Right atrium auricular region (tissue), 2 donors: ENCODE measurements at places on chromosomes 4 and X.

DNA sequence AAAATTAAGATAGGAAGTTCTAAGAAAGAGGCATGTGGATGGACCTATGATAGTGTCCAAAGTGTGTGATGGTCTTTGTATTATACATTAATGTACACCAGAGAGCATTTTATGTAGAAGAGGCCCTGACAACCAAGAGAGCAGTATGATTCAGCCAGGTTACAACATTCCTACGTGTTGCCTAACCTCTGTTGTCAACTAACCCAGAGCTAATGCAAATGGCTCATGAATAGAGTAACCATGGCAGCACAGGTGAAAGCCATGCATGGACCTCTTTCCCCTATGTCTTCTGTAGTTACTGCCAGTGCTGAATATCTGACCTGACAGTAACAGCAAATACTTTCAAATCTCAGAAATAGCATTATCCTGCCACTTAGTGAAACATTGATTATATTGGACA, 255.6 kb downstream of the NDST4 start:
- H3K4me1 ChIP-seq = no peaks in the 10 kb centered on the region
- no peaks in the 10 kb centered on the region for H3K36me3 ChIP-seq
- DNase-seq = no peak
- H3K27ac ChIP-seq = no peak overlapping the region
- H3K27me3 ChIP-seq = no peaks in the 10 kb centered on the region
- no peak overlapping the region for H3K4me3 ChIP-seq

- H3K27me3 ChIP-seq = no peaks in the 10 kb centered on the region
- H3K4me1 ChIP-seq = peaks cover 23% of the 10 kb centered on the region
- H3K27ac ChIP-seq = no peak overlapping the region
- no peaks in the 10 kb centered on the region for H3K36me3 ChIP-seq
- no peak overlapping the region for H3K4me3 ChIP-seq
Measured at GRCh38 chr4:140251571-140251970, 97.6 kb upstream of the MAML3 start.

DNA sequence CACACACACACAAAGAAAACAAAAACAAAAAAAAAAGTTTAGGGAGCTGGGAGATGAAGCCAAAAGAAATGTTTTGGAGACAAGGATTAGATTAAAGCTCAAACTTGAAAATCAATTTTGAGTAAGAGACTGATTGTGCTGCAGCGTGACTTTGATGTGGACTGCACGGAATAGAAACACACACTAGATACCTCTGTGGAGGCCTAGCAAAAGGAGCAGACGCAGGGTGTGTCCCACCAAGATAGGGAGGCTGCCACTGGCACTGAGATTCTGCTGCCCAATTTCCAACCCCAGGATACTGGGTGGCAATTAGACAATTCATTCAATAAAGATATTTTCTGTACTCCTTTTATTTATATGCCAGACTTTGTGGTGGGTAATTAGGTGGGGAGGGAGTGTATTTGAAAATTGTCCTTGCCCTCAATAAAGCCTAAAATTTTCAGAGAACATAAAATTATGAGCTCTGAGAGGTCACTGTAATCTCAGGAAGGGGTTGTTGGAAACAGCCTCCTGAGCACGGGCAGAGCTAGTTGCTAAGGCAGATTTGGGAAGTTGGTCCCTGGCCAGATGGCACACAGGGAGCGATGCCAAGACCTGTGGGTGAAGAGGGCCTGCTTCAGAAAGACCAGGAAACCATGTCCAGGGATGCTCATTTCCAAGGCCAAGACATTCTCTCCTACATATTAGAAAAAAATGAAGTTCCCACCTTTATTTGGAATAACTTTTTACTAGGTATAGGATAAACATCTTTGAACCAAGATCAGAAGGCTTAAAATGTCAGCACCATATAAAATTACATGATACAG, 1.9 kb upstream of the PPP3CA start:
- H3K27me3 ChIP-seq = no peaks in the 10 kb centered on the region
- DNase-seq = no peak
- H3K27ac ChIP-seq = no peak overlapping the region
- H3K36me3 ChIP-seq = no peaks in the 10 kb centered on the region
- H3K4me1 ChIP-seq = peaks cover 9% of the 10 kb centered on the region

- no peak for DNase-seq
- H3K4me1 ChIP-seq = no peaks in the 10 kb centered on the region
- H3K27me3 ChIP-seq = no peaks in the 10 kb centered on the region
- no peak overlapping the region for H3K27ac ChIP-seq
- no peaks in the 10 kb centered on the region for H3K36me3 ChIP-seq
Measured at GRCh38 chr4:88927420-88927819, 129.6 kb downstream of the FAM13A start.

DNA sequence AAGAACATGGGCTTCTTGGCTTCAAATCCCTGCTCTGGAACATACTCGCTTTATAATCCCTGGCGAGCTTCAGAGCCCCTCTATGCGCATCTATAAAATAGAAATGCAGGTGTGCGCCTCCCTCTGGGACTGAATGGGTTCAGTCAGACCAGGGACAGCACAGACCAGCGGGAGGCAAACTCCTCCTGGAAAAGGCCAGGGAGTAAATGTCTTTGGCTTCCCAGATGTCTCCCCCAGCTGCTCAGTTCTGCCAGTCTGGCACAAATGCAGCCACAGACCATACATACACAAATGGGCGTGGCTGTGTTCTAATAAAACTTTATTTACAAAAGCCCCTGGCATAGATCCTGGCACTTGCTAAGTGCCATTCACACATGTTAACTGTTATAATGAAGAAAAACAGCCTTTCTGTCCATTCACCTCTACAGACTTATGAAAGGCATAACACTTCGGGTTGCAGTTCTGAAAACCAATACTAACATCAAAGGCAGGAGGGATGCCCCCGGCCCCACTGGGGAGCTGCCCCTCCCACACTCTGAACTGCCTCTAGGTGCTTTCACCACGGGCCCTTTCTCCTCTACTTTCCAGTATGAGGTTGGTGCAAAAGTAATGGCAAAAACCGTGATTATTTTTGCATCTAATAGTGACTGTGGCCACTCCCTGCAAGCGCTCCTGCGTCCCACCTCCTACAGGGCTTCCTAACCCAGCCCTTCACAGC, 4.6 kb downstream of the JAKMIP1 start:
- H3K27ac ChIP-seq = no peak overlapping the region
- H3K4me1 ChIP-seq = no peaks in the 10 kb centered on the region
- peaks cover 4% of the 10 kb centered on the region for H3K27me3 ChIP-seq

DNA sequence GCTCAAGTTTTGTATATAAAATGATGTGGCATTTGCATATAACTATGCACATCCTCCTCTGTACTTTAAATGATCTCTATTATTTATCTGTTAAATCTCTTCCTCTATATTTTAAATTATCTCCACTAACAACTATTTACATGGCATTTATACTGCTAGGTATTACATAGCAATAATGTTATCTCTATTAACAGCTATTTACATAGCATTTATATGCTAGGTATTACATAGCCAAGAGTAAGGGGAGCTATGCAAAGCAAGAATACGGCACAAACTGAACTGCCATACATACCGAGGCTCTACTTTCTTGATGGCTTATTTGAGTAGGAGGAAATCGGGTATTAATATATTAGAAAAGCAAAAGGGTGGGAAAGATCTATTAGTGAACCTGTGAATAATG, 12.7 kb downstream of the RPS6KA6 start:
- H3K4me3 ChIP-seq = no peak overlapping the region
- H3K4me1 ChIP-seq = no peaks in the 10 kb centered on the region
- H3K36me3 ChIP-seq = no peaks in the 10 kb centered on the region
- H3K27ac ChIP-seq = no peak overlapping the region
- no peak for DNase-seq

- H3K4me1 ChIP-seq = no peaks in the 10 kb centered on the region
- H3K27me3 ChIP-seq = no peaks in the 10 kb centered on the region
- no peak overlapping the region for H3K4me3 ChIP-seq
- no peak for DNase-seq
- H3K36me3 ChIP-seq = no peaks in the 10 kb centered on the region
- no peak overlapping the region for H3K27ac ChIP-seq
Measured at GRCh38 chrX:41933546-41933945, 10.2 kb upstream of the CASK start.

DNA sequence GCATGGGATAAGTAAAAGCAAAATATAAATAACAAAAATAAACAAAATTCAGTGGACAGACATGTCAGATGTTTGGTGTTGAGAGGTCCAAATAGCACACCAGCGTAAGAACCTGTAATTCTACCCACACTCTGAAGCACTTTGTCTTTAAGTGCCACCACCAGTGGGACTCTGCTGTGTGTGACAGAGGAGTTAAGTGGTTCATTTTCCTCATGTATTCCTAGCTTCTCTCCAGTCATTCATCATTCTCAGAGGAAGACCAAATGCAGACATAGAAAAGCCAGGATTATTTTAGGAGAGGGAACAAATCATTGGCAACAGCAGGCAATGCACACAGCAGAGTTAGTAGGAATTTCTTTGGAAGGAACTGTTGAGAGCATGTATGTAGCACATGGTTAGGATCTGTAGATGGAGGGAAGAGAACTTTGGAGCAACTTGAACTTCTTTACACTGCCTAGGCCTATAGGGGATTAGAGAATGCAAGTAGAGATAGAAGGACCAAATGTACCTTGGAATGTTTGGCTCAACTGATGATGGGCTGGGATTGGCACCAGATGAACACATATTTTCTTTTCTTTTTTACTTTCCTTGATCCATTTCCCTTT, 43.0 kb upstream of the ARHGAP24 start:
- no peaks in the 10 kb centered on the region for H3K27me3 ChIP-seq
- no peak overlapping the region for H3K4me3 ChIP-seq
- H3K36me3 ChIP-seq = no peaks in the 10 kb centered on the region
- no peaks in the 10 kb centered on the region for H3K4me1 ChIP-seq
- H3K27ac ChIP-seq = peak overlapping the region; percentile 66
- DNase-seq = no peak

GRCh38 chr4:3479358-3480101, 16.4 kb downstream of the DOK7 start:
- no peaks in the 10 kb centered on the region for H3K27me3 ChIP-seq
- H3K4me3 ChIP-seq = no peak overlapping the region
- peaks cover 14% of the 10 kb centered on the region for H3K36me3 ChIP-seq
- H3K27ac ChIP-seq = peak overlapping the region; percentile 92
